ENCODE measurements at places on chromosomes 1 and 21.

- DNase-seq = no peak
These were observed 329.2 kb upstream of the C1orf87 start for GRCh38 chr1:60402816-60403215.

GRCh38 chr1:41404308-41404761 lies 43.1 kb downstream of the FOXO6 start:
- no peak for DNase-seq

GRCh38 chr1:216722821-216723220 lies 408 bp downstream of the ESRRG start:
- DNase-seq = no peak

DNA sequence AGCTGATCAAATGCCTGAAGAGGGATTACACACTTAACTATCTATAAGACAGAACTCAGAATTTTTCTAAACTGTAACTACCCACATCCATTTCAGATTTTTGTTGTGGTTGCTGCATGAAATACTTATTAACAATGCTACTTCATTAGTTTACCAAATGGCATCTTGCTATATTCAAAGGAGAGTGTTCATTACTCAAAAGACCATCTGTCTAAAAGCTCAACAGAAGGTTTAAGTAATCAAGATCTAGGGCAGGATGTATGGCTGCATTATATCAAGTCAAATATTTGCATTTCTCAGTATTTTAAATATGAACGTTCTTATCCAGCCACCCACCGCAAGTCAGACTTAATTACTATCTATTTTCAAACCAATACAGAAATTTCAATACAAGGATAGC lies 79.9 kb downstream of the SIPA1L2 start:
- DNase-seq = no peak

GRCh38 chr1:2215329-2215728 lies 12.8 kb upstream of the SKI start:
- no peak for DNase-seq

GRCh38 chr21:38351961-38352521 lies 95.2 kb downstream of the KCNJ15 start:
- DNase-seq = no peak

DNA sequence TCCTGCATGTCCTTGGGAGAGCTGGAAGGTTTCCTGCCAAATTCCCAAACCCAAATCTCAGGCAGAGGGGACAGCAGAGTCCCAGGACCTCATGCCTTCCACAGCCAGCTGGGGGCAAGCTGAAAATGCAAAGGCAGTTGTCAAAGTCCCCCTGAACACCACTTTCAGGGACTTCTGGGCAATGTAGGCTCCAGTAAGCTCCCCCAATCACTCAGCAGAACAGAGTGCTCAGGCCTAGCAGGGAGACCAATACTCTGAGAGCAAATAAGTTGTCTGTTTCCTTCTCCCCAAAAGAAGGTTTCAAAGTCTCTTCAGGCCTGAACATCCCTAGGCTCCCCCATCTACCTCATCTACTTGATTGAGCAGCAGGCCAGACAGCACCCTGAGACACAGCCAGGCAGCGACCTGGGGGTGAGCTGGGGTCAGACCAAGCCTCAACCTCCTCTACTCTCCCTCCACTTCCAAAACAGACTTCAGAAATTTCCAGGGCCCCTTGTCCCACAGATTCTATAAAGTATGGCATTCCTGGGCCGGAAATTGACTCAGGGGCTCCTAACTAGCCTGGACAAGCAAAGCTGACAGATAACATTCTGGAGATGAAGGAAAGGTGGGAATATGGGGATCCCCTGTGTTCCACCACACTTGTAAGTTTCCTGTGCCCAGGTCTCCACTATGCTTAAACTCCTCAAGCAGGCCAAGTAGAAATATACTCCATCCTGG lies 1.9 kb downstream of the SLC9A1 start:
- DNase-seq = no peak

DNA sequence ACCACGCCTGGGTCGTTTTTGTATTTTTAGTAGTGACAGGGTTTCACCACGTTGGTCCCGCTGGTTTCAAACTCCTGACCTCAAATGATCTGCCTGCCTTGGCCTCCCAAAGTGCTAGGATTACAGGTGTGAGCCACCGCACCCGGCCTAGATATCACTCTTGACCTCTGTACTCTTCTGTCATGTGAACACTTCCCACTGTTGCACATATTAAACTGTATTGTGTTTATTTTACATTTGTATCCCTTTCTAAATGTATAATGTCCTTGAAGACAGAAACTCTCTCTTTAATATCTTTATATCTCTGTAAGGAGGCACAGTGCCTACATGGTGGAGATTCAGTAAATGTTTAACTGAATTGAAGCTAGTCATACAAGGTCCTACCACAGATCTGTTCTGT lies 19.3 kb upstream of the PSMD4 start:
- no peak for DNase-seq

DNA sequence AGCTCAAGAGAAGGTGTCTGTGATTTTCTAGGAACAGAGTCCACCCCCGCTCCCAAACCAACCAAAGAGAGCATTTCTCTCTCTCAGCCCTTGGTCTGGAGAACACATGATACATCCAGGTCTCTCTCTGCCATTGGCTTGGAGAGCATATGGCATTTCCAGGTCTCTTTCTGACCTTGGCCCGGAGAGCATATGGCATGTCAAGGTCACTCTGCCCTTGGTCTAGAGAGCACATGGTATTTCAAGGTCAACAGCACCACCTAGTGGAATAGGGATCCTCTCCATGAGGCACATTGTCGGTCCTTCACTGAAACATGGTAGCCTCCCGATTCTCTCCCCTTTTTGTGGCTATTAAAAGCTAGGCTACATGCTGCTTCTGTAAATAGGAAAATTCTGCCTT lies 437.7 kb upstream of the OLFM3 start:
- DNase-seq = no peak

DNA sequence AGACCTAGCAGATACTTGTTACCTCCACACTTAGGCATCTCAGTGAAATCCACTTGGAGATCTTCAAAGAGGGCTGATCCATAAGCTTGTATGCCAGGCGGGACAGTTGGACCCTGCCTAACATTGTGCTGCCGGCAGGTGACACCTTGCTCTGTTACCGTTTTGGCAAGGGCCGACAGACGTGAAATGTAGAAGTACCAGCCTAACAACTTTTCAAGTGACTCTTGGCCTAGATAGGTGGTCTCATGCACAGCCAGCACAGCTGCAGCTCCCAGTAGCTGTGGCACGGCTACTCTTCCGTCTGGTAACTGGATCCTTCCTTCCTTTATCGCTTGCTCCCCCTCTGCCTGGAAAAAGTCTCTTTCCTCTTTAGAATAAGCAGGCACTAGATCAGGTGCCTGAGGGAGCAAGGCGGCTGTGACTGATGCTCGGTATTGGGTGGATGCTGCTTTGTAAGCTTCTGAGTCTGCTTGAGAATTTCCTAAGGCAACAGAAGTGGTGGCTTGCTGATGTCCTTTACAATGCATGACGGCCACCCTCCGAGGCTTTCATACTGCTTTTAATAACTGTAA lies 713.5 kb downstream of the AMY1C start:
- no peak for DNase-seq

DNA sequence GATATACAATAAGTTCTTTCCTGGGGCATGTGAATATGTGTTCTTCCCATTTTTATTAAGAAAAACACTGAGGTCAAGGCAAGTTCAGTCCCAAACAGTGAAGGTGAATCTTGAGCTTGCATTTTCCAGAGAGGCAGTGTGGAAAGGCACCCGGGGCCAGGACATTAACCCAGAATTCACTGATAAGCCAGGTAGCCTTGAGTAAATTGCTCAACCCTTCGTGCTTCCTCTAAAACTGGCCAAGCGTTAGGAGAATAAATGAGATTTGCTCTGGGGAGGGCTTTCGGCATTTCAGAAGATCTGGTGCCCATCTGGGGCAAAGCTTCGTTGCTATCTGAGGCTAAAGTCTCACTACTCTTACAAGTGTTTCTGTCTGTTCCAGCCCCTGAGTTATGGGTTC lies 57.1 kb upstream of the KAZN start:
- DNase-seq = no peak

- DNase-seq = no peak
These were observed 5.7 kb downstream of the SLC6A17 start for GRCh38 chr1:110155878-110156522.

DNA sequence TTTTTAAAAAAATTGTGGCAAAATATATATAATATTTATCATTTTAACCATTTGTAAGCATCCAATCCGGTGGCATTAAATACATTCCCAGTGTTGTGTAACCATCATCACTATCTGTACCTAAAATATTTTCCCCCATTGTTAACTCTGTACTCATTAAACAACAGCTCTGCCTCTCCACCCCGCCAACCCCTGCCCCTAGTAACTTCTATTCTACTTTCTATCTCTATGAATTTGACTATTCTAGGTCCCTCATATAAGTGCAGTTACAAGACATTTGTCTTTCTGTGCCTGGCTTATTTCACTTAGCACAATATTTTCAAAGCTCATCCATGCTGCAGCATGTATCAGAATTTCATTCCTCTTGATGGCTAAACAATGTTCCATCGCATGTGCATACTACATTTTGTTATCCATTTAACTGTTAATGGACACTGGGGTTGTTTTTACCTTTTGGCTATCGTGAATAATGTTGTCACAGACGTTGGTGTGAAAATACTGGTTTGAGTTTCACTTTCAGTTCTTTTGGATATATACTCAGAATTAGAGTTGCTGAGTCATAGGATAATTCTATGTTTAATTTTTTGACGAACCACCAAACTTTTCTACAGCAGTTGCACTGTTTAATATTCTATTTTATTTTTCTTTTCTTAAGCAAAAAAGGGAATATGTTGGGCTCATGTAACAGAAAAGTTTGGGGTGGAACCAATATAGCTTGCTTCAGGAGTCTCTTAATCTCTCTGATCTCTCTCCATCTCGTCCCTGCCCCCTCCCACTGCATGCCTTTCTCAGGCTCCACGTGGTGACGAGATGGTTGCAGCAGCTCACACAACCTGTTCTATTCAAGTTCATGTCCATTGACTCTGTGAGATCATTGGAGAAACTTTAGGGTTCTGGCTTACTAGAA lies 25.2 kb upstream of the RCAN1 start:
- no peak for DNase-seq

DNA sequence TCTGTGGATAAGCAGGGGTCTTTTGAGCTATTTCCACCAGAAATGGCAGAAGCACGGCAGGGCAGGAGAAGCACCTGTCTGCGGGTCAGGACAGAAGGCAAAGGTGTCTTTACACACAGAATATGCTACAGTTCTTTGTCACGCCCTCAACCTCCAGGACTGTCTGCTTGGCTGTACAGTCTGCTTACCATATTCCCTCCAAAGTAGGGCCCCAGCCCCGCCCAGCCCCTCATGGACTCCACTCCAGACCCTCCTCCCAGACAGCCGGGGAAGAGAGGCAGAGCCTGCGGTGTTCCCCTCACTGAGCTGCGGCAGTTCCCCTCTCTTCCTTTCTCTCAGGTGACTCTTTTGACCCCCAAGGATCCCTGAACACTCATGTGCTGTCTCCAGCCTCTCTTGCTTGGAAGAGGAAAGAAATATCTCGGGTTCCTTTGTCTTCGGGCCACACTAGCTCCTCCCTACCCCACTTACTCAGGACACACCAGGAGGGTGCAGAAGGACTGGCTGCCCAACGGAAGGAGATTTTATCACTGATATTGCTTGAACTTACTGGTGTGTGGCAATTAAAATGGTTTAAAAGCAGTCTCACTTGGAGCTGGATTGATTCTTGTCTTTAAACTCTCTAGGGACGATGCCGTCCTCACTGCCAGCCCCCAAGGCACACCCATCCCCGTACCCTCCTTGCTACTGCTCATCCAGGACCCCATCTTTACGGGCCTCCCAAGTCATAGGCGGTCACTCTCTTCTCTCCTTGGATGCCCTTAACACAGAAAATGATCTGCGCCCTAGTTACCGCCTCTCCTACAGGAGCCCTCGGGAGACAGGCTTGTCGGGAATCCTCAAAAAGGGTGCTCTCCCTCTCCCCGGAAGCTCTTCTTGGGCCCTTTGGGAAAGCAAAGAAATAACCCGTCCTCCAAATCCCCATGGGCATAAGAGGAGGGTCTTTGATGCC lies 169.7 kb downstream of the TOMM20 start:
- DNase-seq = no peak

- no peak for DNase-seq
These were observed 59.2 kb downstream of the CLSTN1 start for GRCh38 chr1:9764550-9764949.

- no peak for DNase-seq
These were observed 29.0 kb upstream of the KHDRBS1 start for GRCh38 chr1:31984419-31985347.

DNA sequence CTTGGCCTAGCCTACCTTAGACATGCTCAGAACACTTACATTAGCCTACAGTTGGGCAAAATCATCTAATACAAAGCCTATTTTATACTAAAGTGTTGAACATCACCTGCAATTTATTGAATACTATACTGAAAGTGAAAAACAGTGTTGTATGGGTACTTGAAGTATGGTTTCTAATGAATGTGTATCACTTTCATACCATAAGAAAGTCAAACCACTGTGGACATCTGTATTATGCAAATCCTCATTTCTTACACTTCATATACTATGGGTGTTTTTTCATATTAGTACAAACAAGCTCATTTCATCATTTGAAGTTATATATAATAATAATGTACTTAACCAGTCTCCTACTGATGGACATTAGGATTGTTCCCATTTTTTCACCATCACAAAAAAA lies 41.2 kb downstream of the TDRD5 start:
- no peak for DNase-seq

All from GOT3 (cell line).